ENCODE measurements at places on chromosomes 12 and 14. TPM values are rescaled to one million over a fixed set of nuclear protein-coding genes. Genes with fewer than 3 reads are reported as not detected.

The FBXW8 gene
- 12.5 TPM for total RNA-seq

DNA sequence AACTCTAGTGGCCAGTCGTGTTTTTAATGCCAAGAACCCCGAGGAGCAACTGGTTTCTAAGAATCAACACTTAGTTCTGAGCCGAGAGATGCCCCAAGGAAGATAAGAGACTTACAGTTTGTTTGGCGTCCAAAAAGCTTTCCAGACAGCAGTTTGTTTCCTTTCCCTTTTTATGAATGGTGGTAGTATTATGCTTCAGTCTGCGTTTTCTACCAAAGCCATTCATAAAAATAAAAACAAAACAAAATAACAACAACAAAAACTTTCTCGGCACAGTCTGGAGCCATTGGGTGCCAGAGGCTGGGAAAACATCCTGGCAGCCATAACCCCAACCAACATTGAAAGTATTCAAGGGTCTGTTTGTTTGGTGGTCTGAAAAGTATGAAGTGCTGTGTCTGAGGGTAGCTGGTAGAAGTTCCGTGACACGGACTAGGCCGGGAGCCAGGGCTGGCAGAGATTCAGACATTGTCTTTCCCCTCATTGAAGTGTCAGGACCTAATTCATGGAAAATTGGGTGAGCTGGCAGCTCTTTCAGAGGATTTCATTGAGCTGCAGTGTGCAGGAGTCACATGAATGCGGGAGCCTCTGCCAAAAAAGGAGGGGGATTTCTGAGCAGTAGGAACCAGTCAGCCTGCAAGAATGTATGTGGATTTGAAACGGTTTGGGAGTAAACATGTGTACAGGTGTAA lies 124.2 kb downstream of the HMGA2 start:
- no peak for DNase-seq

GRCh38 chr12:22856178-22856577 lies 231.2 kb downstream of the ETNK1 start:
- no peak for DNase-seq

GRCh38 chr12:95859947-95860850 lies 1.4 kb downstream of the SNRPF start:
- DNase-seq, result no peak

DNA sequence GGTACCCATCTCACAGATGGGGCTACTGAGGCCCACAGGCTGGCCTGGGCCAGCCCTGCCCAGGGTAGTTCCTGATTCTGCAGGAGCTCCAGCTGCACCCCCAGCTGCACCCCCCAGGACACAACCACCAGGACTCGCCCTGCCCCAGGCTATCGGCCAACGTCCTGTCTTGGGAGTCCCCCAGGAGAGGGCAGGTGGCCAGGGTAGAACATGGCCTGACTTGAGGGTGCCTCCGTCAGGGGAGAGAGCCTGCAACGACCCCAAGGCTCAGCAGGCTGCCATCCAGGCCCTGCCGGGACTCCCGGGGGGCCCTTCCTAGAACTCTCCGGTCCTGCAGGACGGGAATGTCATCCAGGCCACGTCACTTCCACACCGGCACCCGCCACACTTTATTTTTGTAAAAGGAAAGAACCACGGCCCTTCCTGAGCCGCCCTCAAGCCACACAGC lies 15.8 kb downstream of the JAG2 start:
- no peak for DNase-seq

DNA sequence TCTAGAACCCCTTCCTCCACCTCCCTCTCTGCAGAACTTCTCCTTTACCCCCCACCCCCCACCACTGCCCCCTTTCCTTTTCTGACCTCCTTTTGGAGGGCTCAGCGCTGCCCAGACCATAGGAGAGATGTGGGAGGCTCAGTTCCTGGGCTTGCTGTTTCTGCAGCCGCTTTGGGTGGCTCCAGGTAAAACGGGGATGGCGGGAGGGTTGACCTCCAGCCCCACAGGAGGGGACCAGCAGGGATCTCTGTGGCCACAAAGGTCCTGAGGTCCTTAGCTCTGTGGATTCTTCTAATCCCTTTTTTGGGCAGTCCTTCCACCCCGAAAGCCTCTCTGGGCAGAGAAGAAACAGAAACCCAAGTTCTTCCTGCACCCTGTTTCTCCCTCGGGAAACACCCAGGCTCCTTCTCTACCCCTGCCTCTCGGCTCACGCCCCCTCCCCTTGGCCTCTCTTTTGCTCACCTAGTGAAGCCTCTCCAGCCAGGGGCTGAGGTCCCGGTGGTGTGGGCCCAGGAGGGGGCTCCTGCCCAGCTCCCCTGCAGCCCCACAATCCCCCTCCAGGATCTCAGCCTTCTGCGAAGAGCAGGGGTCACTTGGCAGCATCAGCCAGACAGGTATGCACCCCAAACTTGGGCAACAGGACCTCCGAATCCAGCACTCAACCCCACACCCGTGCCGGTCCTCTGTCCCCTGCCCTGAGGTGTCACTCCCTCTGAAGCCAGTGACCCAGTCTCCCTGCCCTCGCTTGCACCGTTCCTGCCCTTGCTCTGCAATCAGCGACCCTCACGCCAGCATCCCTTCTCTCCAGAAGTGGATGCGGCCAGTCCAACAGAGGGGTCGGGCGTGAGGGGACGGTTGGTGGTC lies 638 bp downstream of the LAG3 start:
- DNase-seq, result no peak

The KLRC3 gene
- total RNA-seq, result not detected

DNA sequence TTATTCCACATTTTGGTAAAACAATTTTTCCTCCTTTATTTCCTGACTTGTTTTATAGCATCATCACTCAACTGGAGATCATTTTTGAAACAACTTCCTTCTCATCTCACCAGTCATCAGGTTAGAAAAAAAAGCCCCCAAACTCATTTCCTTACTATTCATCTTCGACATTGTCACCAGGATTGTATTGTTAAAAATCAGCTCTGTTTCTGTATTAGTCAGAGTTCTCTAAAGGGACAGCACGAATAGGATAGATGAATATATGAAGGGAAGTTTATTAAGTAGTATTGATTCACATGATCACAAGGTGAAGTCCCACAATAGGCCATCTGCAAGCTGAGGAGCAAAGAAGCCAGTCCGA lies 392.6 kb downstream of the FUT8 start:
- DNase-seq, result no peak

DNA sequence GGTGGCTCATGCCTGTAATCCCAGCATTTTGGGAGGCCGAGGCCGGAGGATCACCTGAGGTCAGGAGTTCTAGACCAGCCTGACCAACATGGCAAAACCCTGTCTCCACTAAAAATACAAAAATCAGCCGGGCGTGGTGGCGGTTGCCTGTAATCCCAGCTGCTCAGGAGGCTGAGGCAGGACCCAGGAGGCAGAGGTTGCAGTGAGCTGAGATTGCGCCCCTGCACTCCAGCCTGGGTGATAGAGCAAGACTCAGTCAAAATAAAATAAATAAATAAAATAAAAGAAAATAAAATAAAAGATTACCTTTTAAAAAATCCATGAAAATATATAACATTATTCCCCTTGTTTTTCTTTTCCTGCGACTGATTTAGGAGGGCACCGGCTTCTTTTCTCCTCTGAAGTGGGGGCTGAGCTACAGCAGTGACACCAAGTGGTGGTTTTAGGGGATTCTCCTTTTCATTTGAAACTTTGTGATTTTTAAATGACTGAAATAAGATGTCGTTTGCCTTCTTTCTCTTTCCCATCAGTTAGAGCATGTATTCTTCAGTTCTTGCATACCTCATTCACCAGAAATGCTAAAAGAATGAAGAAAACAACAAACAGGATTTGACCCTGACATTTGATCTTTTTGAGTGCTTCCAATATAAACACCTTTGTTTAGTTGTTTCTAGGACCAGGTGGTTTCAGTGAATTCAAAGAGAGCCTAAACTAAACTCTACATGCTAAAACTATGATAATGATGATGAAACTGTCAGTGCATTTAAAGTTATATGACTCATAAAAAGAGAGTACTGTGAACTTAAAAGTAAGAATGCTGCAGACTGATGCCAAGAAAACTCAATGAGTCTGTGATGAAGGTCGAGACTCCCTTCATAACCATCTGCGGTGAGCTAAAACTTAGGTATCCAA lies 22.6 kb upstream of the PKP2 start:
- DNase-seq, result no peak
